ENCODE measurements at places on chromosomes 7 and 10.

DNA sequence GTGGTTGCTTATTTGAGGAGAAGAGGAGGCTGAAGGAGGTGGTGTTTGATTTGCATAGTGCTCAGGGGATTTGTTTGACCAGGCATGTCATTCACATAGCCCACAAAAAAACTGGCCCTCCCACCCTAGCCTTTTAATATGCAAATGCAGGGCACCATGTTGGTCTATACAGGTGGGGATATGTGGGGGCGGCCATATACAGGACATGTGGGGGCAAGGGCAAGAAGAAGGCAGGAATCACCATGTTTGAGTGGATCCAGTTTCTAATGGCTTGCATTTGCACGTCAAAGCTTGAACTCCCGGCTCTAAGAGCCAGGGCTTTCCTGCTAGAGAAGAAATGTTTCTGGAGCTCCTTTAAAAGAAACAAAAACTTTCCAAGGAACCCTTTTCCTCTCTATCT is 541.0 kb downstream of the ZWINT start:
- no peak for DNase-seq

GRCh38 chr10:70078329-70078728 is 25.7 kb downstream of the MACROH2A2 start:
- DNase-seq: no peak

DNA sequence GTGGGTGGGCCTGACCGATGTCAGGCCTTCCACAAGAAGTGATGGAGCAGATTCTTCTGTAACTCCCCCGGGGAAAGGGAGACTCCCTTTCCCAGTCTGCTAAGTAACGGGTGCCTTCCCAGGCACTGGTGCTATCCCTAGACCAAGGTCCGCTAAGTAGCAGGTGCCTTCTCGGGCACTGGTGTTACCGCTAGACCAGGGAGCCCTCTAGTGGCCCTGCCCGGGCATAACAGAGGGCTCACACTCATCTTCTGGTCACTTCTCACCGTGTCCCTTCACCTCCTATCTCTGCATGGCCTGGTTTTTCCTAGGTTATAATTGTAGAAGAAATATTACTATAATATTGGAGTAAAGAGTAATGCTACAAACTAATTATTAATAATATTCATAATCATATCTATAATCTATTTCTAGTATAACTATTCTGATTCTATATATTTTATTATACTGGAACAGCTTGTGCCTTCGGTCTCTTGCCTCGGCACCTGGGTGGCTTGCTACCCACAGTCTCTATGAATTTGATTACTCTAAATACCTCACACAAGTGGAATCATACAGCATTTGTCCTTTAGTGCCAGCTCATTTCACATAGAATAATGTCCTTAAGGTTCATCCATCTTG is 1378.7 kb downstream of the XPNPEP1 start:
- no peak for DNase-seq

DNA sequence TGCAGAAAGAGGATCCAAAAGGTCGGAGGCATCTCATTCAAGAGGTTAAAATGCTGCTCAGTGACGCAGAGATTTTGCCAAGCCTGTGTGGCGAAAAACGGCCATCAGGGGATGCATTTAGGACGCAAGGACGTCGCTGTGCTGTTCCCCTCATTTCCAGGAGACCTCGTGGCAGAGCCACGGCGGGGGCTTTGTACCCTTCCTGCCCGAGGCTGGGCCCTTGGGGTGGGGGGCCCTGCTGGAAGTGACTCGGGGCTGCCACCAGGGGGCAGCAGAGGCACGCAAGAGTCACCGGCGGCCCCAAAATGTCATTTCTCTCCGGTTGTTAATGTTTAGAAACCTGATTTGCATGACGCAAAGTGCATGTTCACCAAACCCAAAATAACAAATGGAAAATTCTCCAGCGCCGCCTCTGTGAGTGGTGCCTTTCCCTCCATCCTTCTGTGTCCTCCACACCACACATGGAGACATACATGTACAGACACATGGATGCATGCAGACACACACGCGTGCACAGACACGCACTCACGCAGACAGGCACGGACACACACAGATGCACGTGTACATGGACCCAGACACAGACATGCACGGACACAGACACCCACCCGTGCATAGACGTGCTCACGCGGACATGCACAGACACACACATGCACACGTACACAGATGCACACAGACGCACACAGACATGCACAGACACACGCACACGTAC is 51.0 kb upstream of the NKX6-2 start:
- DNase-seq: no peak

DNA sequence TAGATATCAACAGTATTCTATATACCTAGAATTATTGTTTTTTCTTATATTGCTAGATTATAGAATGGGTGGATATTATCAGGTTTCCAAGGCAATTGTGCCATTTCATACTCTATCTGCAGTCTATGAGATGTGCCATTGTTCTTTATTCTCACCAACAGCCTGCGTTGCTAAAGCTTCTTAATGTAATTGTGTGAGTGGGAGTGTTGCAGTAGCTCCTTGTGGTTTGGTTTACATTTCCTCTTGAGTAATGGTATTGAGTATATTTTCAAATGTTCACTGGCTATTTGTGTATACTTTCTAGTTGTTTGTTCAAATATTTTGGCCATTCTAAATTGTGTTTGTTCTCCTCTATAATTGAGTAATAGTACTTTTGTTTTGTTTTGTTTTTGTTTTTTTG is 199.2 kb downstream of the TFEC start:
- no peak for DNase-seq

DNA sequence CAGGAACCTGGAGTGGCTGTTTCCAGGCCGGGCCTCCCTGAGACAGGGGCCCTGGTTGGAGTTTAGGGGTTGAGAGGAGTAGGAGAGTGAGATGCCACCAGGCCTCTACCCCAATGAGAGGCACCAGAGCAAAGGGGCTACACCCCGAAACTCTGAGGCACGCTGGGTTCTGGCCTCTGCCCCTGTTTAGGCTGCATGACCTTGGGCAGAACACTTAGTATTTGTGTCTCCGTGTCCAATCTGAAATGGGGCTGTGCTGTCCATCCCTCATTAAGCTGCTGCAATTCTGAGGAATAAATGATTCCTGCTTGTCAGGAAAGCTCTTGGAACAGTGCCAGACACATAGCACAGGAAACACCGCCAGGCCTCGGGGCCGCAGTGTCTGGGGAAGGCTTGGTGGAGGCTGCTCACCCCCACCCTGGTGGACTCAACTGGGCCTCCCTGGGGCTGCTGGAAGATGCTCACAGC is 40.5 kb upstream of the SAMD8 start:
- DNase-seq: no peak

DNA sequence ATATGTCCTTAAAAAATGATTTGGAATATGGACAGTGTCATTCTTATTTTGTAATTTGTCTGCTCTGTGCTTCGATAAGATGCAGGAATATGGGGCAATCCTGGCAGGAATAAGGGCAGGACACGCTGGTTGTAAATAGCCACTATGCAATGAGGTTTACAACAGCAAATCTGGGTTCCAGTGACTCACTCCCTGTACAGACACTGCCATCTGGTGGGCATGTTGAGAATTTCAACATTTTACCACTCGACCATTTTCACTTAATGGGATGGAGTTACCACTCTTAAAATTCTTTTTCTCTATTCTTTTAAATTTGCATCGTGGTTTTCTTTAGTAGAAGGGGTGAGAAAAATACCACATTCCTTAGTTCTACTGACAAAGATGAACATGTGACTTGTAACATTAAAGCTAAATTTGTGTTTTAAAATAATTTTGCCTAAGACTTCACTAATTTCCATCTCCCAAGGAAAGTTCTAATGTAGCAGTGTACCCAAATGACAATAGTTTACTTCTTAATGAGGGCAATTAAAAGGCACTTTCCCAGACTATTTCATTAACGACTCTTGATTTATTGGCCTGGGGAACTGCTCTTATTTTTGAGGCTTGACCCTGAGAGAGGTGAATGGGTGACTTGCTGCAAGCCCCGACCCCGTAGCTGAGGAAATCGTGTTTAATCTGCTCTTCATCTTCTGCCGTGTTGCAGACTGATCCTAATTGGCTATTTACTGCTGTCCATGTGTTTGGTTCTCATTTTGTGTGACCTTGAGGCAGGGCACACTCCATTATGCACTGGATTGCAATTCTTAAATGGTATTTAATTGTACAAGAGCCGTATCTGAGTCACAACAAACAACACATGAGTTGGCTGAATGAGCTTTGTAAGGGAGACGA is 173.6 kb upstream of the IMMP2L start:
- DNase-seq: no peak

GRCh38 chr7:156589808-156590207 is 50.8 kb upstream of the RNF32 start:
- no peak for DNase-seq

GRCh38 chr7:131727189-131727588 is 170.8 kb upstream of the PODXL start:
- no peak for DNase-seq

DNA sequence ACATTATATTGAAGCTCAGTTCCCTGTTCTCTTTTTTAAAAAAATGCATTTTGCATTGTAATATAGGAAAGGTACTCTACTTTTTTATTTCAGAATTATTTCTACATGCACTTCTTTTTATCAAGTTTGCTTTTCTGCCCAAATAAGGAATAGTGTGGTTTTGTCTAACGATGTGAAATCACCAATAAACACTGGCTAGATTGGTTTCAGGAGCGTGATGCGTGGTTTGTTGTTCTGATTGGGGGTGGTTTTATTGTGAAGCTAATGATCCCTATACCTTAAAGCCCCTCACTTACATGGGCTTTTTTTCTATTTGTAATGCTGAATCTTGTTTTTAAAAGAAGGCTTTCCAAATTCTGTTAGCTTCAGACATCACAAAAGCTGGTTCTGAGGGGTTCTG is 17.6 kb downstream of the ENTPD7 start:
- no peak for DNase-seq

GRCh38 chr10:126939706-126940105 is 34.5 kb downstream of the DOCK1 start:
- DNase-seq: no peak

GRCh38 chr7:6228361-6229229 is 43.8 kb downstream of the CYTH3 start:
- DNase-seq: no peak

DNA sequence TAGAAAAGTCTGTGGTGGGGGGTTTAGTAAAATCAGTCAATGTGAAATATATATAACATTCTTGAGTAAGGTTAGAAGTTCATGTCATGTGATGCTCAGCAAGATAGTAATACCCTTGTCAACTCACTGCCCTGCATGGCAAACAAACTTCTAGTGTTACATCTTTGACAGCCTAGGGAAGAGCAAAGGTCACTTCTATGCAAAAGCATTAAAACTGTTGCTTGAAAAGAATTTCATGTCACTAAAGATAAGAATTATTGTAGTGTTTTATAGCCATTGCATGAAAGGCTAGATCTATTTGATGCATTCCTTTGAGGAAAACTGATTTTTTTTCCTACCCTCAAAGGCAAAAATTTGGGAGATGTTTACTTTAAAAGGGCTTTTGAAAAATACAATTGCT is 176.0 kb downstream of the SKAP2 start:
- no peak for DNase-seq

GRCh38 chr10:48545462-48546145 is 59.3 kb downstream of the ARHGAP22 start:
- DNase-seq: no peak

- DNase-seq: no peak
Observed at GRCh38 chr10:24849051-24849450, 103.4 kb downstream of the PRTFDC1 start.

- DNase-seq: no peak
Observed at GRCh38 chr7:22240904-22241571, 115.9 kb downstream of the RAPGEF5 start.

DNA sequence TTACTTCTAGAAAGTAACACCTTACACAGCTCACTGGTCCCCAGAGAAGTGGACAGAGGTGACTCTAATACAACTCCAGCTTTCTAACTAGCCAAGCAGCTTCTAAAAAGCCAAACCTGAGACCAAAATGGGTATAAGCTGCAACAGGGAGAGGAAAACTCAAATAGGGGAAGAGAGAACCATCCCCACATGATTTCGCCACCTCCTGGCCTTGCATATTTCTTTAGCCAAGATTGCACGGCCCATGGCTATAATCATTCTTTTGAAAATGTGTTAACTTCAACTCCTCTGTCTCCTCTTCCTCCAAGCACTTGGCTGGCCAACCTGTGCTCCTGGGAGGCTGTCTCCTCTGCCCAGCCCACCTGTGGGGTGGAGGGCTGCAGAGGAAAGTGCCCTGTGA is 28.7 kb downstream of the NUP42 start:
- no peak for DNase-seq

DNA sequence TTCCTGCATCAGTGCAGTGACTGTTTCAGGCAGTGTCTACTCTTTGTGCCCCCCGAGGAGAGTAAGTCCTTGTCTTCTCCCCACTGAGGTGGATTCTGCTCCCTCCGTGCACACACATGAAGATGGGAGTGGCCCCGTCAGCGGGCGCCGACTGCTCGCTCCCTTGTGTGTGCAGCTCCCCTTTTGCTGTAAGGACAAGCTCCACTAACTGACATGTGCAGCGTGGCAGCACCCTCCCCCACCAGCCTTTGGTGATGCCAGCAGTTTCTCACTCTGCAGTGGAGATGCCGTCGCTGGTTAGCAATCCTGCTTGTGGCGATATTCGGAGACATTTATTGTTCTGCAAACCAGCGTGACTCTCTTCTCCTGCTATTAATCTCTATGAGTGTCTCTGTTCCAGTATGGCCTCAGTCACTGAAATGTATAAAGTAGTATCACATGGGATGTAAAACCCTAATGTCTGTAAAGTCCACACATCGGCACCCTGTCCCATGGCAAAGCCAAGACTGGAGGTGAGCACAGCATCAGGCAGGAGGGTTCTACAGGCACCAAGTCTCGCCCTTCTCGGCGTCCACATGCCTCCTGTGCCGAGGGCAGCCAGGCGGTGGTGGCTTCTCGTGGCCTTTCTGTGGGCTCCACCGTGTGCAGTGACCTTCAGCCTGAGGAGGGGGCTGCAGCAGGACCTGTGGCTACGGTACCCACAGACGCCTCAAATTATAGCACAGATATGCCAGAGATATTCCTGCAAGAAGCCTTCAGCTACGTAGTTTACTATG is 202.7 kb downstream of the EBF3 start:
- DNase-seq: no peak

DNA sequence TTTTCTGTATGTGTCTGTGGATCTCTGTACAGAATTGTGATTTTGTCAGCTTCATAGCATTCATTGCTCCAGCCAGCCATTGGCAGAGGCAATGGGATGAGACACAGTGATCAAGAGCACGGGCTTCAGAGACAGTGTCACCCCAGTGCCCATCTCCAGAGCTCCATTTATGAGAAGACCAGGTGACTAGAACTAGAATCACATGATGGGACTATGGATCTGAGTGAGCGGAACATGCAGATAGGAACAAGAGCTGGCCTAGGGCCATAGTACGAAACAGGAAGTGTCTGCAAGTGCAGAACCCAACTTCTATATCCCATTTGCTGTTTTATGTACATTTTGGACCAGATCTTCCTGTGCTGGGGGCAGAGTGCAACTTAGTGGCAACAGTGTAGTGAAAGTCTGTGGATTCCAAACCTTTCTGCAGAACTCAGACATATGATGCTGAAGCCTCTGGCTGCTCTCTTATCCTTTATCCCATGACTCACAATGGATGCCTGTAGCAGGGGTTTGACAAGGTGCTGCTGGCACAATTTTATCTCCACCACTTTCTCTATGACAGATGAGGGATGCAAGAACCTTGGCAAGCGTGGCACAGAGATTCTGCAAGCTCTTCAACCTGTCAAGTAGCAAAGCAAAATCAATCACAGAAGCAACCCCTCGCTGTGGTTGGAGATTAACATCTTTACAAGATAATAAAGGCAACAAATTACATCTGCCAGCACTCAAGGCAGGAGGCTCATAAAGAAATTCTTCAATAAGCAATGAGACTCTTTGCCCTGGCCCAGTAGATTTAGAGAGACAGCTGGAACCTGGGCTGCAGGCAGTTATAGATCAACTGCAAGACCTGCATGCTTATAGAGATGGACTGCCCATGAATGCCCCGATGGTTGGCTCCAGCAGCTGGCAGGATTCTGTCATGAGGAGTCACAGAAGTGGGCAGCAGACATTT is 681.3 kb downstream of the TNS3 start:
- DNase-seq: no peak

Measured in T-helper 2 cell (primary cell).